ENCODE measurements at places on chromosomes 4 and X.

DNA sequence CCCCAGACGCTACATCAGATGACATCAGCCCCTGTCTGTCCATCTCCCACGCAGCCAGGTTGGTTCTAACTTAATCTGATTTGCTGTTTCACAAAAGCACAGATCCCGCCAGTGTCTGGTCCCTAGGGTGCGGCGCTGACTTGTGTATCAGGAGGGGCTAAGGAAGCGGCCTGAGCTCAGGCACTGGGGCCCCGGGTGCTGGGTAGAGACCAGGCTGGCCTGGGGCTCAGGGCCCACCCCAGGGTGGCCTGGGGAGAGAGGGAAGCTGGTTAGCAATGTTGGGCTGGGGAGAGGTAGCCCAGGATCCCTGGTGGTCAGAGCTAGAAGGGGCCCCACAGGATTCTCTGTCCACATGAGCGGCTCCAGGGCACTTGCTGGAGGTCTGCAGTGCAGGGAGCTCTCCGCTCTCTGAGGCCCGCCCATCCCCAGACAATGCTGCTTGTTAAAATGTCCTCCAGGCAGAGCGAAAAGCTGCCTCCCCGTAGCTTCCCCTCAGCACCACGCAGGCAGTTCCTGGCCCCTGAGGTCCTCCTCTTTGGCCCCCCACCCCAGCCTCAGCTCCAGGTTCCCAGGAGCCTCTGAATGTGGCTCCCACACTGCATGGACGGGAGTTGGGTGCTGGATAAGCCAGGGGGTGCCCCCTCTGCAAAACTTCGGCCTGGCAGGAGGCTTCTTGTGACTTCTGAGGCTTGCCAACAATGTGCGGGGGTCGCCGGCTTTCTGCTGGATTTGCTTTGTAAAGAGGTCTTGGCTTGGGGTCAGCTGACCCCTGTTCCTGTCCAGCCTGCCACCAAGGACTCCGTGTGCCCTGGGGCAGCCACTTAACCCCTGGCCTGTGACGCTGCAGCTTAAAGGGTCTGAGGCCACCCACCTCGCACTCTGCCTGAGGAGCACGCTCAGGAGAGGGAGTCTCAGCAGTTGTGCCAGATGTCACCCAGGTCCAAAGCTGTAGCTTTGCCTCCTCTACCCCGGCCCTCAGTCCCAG is 112.9 kb downstream of the CPZ start:
- no peak for DNase-seq

GRCh38 chr4:54439831-54440243 is 210.7 kb downstream of the PDGFRA start:
- peak; percentile 4 for DNase-seq

GRCh38 chrX:146707781-146708180 is 101.8 kb upstream of the CXorf51B start:
- DNase-seq: no peak

GRCh38 chr4:104032896-104033295 is 313.1 kb upstream of the TACR3 start:
- DNase-seq: no peak

DNA sequence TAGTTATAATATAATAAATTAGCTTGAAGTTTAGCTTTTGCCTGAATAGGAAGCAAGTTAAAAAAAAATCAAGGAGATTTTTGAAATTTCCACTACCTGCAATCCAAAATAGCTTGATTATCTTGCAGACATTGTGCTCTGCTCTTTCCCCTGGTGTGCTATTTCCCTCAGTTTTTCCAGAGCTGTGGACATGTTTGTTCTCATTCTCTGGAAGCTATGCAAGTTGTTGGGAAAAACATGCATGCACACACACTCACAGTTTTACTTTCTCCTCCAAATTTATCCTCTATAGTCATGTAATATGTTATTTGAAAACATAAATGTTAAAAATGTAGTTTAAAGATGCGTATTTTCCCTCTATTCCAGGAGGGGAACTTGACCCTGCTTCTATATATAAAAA is 225.8 kb upstream of the ARSJ start:
- DNase-seq: no peak

DNA sequence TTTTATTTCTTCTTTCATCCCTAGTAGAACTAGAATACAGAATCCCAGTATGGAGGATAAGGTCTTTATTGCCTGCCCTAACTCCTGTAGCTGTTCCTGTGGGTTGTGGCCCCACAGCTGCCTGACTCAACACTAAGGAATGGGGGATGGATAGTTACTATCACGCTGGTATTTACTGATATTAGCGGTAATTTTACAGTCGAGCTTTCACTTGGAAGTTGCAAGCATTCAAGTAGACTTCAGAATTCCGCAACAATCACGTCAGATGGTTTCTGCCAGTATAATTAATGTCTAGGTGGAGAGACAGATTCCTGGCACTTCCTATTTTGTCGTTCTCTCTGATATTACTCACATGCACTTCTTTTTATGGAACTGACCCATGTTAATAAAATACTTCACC is 489.8 kb downstream of the PABPC4L start:
- no peak for DNase-seq
